Fibroblast of skin of left quadriceps (primary cell): ENCODE measurements at places on chromosomes 7 and 10.

- DNase-seq: no peak
Measured at GRCh38 chr7:21071561-21072501, 285.1 kb upstream of the SP8 start.

DNA sequence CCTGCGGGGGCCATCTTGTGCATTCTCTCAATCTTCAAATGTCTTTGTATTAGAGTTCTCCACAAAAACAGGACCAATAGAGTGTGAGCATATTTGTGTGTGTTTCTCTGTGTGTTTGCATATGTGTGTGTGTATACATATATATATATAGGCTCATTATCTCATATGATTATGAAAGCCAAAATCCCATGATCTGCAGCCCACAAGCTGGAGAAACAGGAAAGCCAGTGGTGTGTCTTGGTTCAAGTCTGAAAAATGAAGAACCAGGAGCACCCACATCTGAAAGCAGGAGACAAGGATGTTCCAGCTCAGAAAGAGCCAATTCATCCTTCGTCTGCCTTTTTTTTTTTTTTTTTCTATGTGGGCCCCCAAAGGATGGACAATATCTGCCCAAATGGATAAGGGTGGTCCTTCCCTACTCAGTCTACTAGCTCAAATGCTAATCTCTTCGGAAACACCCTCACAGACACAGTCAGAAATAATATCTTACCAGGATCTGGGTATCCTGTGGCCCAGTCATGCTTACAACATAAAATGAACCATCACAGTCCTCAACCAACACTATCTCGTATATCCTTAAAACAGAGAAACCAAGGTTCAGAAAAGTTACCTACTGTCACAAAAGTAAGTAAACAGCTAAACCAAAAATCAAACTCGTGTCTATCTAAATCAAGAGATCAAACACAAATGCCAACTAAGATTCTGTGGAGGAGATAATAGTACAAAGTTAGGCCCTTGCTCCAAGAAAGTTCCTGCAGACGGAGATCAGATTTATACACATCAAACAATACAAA is 141.9 kb downstream of the JMJD1C start:
- no peak for DNase-seq

- no peak for DNase-seq
Measured at GRCh38 chr7:50584386-50584785, 19.2 kb upstream of the DDC start.

DNA sequence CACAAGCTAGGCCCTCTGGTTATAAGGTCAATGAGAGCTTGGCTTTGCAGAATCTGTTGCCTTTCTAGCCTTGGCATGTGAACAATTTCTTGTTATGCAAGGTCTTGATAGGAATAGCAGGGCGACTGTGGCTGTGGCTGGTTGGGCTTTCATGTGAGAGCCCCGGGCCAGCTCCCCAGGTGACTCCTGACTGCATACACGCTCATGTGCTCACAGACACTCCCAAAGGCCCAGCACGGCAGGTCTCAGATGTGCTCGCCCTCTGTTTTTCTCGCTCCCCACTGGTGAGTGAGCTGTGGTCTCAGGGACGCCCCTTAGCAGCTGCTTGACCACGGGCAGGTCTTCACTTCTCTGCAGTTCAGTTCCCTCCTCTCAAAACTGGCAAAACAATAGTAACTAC is 37.1 kb upstream of the ZNF32 start:
- no peak for DNase-seq

DNA sequence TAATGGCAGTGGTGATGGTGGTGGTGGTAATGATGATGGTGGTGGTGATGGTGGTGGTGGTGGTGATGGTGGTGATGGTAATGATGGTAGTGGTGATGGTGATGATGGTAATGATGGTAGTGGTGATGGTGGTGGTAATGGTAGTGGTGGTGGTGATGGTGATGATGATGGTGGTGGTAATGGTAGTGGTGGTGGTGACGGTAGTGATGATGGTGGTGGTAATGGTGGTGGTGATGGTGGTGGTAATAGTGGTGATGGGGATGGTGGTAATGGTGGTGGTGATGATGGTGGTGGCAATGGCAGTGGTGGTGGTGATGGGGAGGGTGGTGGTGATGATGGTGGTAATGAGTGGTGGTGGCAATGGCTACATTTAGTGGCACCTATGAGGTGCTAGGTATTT is 105.7 kb downstream of the GRK5 start:
- DNase-seq: no peak

- no peak for DNase-seq
Measured at GRCh38 chr7:39042670-39043069, 65.0 kb downstream of the POU6F2 start.

GRCh38 chr7:35848725-35849124 is 47.9 kb downstream of the SEPTIN7 start:
- DNase-seq: no peak

DNA sequence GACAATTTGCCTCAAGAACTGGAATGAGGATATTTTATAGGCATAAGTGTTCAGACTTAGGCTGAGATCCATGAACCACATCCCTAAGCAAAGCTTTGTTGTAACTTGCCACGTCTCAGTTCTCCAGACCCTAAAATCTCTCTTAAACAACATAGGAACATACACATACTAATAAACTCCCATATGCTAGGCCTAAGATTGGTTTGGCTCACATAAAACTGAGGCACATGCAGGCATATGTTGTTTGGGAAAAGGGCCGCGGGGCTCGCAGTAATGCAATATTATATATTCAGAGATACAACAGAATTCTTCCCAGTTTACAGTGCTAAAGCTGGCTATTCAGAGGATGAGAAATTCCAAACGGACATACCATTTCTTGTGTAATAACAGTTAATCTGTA is 61.0 kb downstream of the DOCK4 start:
- DNase-seq: no peak
